ENCODE measurements at places on chromosomes 6 and 20.

GRCh38 chr20:63492982-63493381 lies 5.9 kb downstream of the EEF1A2 start:
- H3K4me3 ChIP-seq: no peak overlapping the region
- DNase-seq: no peak
- peaks cover 70% of the 10 kb centered on the region for H3K27me3 ChIP-seq

DNA sequence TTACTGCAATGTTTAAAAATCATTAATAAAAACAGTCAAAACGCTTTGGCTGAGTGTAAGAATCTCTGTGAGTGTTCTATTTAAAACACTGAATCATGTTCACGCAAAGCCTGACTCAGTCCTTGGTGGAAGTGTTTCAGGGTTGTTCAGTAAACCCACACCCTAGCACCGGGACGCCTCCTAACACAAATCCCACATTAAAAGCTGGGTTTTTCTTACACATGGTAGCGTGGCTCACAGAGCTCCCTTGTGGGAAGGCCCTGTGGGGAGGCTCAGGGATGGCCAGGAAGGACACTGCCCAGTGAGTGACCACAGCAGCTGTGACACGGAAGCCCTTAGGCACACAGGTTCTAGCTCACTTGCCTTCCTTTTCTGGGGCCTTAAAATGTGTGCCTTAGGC lies 80.2 kb downstream of the GMPR start:
- DNase-seq: no peak
- no peaks in the 10 kb centered on the region for H3K27me3 ChIP-seq
- no peaks in the 10 kb centered on the region for H3K36me3 ChIP-seq

DNA sequence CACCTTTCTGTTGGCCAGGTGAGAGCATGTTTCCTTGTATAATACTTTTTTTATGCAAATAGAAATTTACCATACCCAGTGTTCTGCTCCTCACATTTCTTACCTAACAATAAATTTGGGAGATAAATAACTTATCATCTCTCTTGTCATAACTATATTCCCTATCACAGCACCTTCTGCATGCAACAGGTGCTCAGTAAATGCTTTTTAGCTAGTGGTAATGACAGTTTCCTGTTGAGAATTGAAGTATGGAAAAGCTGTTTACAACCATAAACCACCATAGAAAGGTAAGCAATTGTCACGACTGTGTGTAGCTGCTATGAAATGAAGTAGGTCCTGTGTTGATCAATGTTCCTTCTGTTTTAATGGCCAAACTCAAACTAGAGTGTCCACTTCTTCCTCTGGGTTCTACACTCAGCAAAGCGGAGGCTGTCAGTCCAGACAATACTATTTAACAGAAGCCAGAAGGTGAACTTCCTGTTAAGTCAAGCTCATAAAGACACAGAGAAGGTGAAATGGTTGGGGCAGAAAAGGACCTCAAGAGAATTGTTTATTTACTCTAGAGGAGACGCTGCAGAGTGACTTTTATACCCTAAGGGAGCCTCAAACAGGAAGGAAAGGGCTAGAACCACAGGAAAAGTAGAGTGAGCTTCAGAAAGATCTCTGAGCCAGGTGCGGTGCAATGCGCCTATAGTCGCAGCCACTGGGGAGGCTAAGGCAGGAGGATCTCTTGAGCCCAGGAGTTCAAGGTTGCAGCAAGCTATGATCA lies 84.0 kb upstream of the SLC22A16 start:
- H3K27me3 ChIP-seq: no peaks in the 10 kb centered on the region
- no peaks in the 10 kb centered on the region for H3K36me3 ChIP-seq
- H3K4me1 ChIP-seq: no peaks in the 10 kb centered on the region
- H3K27ac ChIP-seq: no peak overlapping the region
- no peak for DNase-seq
- no peak overlapping the region for H3K4me3 ChIP-seq

DNA sequence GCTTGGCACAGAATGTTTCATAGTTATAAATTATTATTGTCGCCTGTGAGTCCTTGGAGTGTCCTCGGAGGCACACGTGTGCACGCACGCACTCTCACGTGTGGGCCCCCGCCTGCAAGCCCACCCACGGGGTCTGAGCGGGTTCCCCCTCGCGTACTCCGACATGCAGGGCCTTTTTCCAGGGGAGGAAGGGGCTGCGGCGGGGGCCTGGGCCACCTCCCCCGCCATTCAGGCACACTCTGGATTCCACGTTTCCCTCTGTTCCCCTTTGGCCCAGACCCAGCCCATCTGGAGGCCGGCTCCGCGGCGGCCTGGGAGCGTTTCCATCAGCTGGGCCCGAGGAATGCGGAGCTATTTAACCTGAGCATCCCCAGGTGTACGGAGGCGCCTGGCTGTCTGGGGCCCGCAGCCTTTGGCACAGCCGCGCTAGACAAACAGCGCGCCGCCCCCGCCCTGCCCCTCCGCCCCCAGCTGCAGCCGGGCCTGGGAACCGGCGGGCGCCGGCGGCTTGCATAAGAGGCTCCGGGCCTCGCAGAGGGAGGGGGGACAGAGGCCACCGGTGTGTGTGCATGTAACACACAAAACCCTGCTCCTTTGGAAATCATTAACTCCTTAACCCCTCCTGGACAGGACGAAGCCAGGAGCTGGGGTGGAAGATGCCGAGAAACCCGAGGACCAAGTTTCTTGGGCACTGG lies 3.3 kb downstream of the ID1 start:
- H3K27me3 ChIP-seq: no peaks in the 10 kb centered on the region
- H3K4me1 ChIP-seq: peaks cover 77% of the 10 kb centered on the region
- H3K27ac ChIP-seq: peak overlapping the region; percentile 85

DNA sequence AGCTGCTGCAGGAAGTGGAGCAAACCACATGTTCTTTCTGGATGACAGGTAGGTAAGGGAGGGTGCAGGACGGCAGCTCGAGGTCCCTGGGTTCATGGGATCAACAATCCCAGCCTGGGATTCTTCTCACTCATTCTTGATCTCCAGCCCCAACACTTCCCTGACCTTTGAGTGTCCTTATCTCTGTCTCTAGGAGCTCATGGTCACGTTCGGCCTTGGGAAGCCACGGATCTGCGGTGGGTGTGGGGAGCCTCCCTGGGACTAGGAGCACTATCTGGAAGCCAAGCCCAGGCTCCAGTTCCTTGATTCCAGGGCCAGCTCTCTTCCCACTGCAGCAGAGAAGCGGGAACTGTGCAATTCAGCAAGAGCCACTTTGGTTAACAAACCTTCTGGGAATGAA lies 27.5 kb downstream of the BNIP5 start:
- no peak overlapping the region for H3K27ac ChIP-seq
- DNase-seq: no peak
- H3K27me3 ChIP-seq: no peaks in the 10 kb centered on the region
- peaks cover 12% of the 10 kb centered on the region for H3K4me1 ChIP-seq

DNA sequence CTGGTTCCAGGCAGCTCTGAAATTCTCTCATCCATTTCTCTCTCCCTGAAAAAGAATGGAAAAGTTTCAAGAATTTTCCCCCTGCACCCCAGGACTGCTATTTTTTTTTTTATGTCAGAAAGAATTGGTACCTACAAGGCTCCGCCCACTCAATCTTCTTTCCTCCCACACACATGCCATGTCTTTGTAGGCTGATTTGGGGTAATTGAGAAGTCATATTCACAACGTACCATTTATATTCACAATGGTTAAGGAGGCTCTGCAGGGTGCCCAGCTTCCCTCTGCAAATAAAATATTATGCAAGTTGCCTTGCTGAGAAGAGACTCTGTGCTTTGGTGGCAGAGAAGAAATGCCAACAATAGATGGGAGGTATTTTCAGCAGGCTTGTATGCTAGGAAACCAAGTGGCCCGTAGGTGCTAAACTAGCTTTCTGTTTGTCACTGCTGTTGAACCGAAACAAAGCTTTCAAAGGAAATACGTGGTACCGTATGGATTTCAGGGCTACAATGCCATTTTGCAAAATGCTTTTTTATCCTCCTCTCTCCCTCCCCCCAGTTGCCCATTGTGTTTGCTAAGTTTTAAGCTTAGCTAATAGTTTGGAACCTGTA lies 150.0 kb downstream of the PHACTR1 start:
- H3K27me3 ChIP-seq: peaks cover 32% of the 10 kb centered on the region
- DNase-seq: no peak
- H3K36me3 ChIP-seq: no peaks in the 10 kb centered on the region
- H3K4me3 ChIP-seq: no peak overlapping the region
- H3K4me1 ChIP-seq: no peaks in the 10 kb centered on the region

GRCh38 chr20:53867741-53868351 lies 202.5 kb downstream of the BCAS1 start:
- no peak for DNase-seq
- H3K27ac ChIP-seq: peak overlapping the region; percentile 91
- no peak overlapping the region for H3K4me3 ChIP-seq

- no peaks in the 10 kb centered on the region for H3K27me3 ChIP-seq
- no peak for DNase-seq
- peaks cover 49% of the 10 kb centered on the region for H3K36me3 ChIP-seq
- peaks cover 32% of the 10 kb centered on the region for H3K4me1 ChIP-seq
- H3K4me3 ChIP-seq: peak overlapping the region; percentile 66
Measured at GRCh38 chr20:45892049-45892825, 1.1 kb downstream of the CTSA start.

DNA sequence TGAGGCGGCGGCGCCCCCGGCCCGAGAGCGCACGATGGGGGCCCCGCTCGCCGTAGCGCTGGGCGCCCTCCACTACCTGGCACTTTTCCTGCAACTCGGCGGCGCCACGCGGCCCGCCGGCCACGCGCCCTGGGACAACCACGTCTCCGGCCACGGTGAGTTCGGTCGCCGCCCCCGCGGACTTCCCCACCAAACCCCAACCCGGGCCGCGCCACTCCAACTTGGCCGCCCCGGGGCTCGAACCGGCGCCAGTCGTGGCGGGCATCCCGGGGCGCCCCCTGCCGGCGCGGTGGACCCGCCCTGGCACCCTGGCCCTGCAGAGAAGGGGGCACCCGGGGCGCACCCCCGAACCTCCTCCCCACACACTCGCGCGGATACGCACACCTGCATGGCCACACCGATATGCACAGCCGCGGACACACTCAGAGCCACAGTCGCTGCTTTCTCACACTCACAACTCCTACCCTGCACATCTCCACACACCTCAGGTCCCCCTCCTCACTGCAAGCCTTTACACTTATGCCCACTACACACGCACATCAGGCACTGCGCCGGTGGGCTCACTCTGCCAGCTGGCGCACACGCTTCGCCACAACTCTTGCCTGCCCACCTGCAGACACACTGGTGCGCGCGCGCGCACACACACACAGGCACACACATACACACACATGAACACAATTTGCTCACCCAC lies 535 bp downstream of the VSTM2L start:
- H3K27ac ChIP-seq: no peak overlapping the region
- H3K27me3 ChIP-seq: peaks cover 68% of the 10 kb centered on the region
- H3K4me3 ChIP-seq: peak overlapping the region; percentile 51
- H3K36me3 ChIP-seq: no peaks in the 10 kb centered on the region

- DNase-seq: no peak
- H3K4me1 ChIP-seq: no peaks in the 10 kb centered on the region
- no peak overlapping the region for H3K27ac ChIP-seq
- H3K4me3 ChIP-seq: no peak overlapping the region
Measured at GRCh38 chr20:4435225-4435624, 286.5 kb upstream of the PRND start.

DNA sequence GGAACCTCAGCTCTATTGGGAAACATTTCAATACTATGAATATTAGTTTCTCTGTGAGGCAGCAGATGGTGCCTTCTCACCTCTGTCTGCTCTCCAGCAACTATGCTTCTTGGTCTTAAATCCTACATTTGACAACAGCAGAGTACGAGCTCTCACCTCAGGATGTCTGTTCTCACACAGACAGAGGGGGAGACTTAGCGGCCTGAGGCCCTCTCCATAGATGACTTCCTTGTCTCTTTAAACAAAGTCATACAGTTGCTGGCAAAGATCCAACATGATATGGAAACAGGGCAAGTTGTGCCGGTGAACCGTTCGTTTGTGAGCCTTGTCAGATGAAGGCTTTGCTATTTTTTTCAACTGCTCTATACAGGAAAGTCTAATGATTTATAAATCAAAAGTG lies 43.7 kb upstream of the GABRR1 start:
- no peaks in the 10 kb centered on the region for H3K27me3 ChIP-seq
- no peaks in the 10 kb centered on the region for H3K4me1 ChIP-seq
- no peak overlapping the region for H3K27ac ChIP-seq
- H3K36me3 ChIP-seq: no peaks in the 10 kb centered on the region

DNA sequence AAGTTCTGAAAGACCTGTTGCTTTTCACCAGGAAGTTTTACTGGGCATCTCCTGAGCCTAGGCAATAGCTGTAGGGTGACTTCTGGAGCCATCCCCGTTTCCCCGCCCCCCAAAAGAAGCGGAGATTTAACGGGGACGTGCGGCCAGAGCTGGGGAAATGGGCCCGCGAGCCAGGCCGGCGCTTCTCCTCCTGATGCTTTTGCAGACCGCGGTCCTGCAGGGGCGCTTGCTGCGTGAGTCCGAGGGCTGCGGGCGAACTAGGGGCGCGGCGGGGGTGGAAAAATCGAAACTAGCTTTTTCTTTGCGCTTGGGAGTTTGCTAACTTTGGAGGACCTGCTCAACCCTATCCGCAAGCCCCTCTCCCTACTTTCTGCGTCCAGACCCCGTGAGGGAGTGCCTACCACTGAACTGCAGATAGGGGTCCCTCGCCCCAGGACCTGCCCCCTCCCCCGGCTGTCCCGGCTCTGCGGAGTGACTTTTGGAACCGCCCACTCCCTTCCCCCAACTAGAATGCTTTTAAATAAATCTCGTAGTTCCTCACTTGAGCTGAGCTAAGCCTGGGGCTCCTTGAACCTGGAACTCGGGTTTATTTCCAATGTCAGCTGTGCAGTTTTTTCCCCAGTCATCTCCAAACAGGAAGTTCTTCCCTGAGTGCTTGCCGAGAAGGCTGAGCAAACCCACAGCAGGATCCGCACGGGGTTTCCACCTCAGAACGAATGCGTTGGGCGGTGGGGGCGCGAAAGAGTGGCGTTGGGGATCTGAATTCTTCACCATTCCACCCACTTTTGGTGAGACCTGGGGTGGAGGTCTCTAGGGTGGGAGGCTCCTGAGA lies at the start of gene HFE:
Gene HFE, plus strand, starts transcription at position 146 of the 832 bp plus-strand sequence. Its CDS starts 12 bp downstream, at position 158.
- H3K36me3 ChIP-seq: no peaks in the 10 kb centered on the region
- peak within 1 kb of the TSS; percentile 81 for H3K4me3 ChIP-seq
- H3K4me1 ChIP-seq: peaks cover 26% of the 10 kb centered on the region

GRCh38 chr6:135540207-135540840 lies 42.8 kb upstream of the AHI1 start:
- H3K27me3 ChIP-seq: no peaks in the 10 kb centered on the region
- H3K36me3 ChIP-seq: no peaks in the 10 kb centered on the region
- no peak for DNase-seq
- H3K4me3 ChIP-seq: no peak overlapping the region
- H3K27ac ChIP-seq: no peak overlapping the region

- H3K27me3 ChIP-seq: no peaks in the 10 kb centered on the region
- H3K36me3 ChIP-seq: peaks cover 14% of the 10 kb centered on the region
- H3K4me1 ChIP-seq: peaks cover 33% of the 10 kb centered on the region
- peak overlapping the region; percentile 61 for H3K4me3 ChIP-seq
Measured at GRCh38 chr6:29627755-29628418, 5.1 kb downstream of the GABBR1 start.
